H1 (cell line): ENCODE measurements at places on chromosomes 1 and 21. TPM values are rescaled to one million over a fixed set of nuclear protein-coding genes. Genes with fewer than 3 reads are reported as not detected.

MYBPH gene
- total RNA-seq = not detected in 2 replicates

MEX3A gene
- total RNA-seq = 52.4 and 54.7 TPM in 2 replicates

C1orf87 gene
- 0.29 and 0.41 TPM in 2 replicates for total RNA-seq

SPATA46 gene
- not detected in 2 replicates for total RNA-seq

DNAH14 gene
- total RNA-seq = 40.7 and 47.0 TPM in 2 replicates

CSTB gene
- 53.8 and 54.5 TPM in 2 replicates for total RNA-seq

ST6GALNAC5 gene
- total RNA-seq = 6.2 and 9.3 TPM in 2 replicates

OR2G6 gene
- not detected in 2 replicates for total RNA-seq

S100A12 gene
- total RNA-seq = not detected in 2 replicates

CFAP141 gene
- not detected in 2 replicates for total RNA-seq

PRDM2 gene
- 20.2 and 21.2 TPM in 2 replicates for total RNA-seq

CHI3L2 gene
- total RNA-seq = not detected in 2 replicates

MROH9 gene
- not detected in 2 replicates for total RNA-seq
